ENCODE measurements at places on chromosomes 12 and 14.

DNA sequence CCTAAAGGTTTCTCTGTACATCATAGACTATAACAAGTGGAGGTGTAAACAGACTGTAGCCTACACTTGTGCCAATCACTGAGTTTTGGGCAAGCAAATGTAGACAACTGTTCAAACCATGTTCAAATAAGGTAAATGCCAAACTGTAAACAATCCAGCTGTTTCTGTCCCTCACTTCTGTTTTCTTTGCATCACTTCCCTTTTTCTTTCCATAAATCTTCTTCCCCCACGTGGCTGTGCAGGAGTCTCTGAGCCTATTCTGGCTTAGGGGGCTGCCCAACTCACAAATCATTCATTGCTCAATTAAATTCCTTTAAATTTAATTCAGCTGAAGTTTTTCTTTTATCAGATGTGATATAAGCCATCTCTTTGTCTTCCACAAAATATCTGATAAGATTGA, 65.1 kb upstream of the CPM start:
- no peak for DNase-seq

DNA sequence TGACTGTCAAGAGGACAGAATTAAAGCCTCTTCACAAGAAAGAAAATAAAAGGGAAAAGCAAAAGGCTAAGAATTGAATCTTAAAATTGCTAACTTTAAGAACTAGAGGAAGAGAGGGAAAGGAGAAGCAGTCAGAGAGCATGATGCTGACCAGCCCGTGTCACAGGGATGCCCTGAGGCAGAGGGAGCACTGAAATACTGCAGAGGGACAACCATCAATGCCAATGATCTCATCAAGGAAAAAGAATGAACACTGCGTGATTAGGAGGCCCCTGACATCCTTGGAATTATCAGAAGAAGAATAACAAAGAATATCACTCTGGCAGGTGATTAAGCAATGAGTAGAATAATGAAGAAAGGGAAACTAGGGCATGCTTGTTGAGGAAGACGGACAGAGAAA, 252.2 kb upstream of the GRIP1 start:
- DNase-seq, result no peak

DNA sequence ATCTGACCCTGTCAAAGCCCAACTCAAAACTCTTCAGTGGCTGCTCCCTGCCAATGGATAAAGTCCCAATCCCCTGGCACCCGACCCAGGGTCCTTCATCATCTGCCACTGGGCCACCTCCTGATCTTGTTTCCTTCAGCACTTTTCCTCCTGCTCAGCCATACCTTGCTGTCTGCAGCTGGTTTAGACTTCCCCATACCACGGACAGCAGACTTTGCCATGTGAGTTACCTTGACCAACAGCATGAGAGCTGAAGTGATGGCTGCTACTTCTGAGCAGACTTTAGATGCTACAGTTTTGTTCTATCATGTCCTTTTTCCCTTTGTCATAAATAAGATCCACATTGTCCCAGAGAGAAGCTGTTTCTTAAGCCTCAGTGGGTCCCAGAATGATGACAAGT, 33.3 kb upstream of the STON2 start:
- DNase-seq, result no peak

GRCh38 chr14:33799705-33800570, 150.9 kb downstream of the EGLN3 start:
- DNase-seq, result no peak

DNA sequence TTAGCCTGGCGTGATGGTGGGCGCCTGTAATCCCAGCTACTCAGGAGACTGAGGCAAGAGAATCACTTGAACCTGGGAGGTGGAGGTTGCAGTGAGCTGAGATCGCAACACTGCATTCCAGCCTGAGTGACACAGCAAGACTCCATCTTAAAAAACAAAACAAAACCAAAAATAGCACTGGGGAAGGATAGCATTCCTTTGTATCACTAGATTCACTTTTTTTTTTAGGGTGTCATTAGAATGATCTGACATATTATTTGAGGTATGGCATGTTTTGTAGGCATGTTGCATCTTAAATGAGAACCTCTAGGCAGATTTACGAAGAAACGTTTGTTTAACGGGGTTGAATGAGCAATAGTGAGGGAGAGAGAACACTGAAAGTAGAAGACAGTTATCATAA, 16.8 kb upstream of the FAR2 start:
- no peak for DNase-seq

GRCh38 chr12:65925626-65926025, 101.3 kb downstream of the HMGA2 start:
- no peak for DNase-seq

DNA sequence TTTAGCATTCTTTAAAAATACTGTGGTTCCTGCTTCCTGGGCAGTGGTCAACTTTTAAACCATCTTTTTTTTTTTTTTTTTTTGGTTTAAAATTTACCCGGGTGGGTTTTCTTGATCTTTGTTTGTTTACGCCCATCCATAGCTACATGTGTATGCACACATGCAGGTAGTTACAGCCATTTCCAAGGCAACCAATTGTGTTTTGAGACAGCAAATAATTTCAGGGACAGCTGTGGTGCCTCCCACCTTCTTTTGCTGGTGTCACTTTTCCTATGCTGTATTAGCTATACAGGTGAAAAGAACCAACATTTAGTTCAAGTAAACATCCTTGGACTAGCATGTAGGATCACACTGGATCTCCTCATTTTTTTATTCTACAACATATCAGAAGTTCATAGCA, 52.0 kb upstream of the PSMA6 start:
- no peak for DNase-seq

DNA sequence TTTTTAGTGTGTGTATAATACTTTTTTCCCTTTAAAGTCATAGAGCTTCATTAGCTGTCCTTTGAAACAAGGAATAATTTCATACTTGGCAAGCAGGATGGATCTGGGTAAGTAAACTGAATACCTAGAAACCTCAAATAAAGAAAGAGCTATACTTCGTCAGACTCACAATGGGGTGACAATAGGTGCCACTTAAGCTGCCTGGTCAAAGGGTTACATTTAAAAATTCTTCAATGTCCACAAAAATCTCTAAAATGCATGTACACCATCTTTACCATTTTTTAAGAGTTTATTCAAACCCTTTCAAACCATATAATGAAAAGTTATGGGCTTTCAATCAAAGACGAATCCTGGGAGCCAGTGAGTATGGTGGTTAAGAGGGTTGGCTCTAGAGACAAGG, 3.1 kb downstream of the GIT2 start:
- no peak for DNase-seq

GRCh38 chr12:131218026-131218922, 264.6 kb downstream of the ADGRD1 start:
- no peak for DNase-seq

DNA sequence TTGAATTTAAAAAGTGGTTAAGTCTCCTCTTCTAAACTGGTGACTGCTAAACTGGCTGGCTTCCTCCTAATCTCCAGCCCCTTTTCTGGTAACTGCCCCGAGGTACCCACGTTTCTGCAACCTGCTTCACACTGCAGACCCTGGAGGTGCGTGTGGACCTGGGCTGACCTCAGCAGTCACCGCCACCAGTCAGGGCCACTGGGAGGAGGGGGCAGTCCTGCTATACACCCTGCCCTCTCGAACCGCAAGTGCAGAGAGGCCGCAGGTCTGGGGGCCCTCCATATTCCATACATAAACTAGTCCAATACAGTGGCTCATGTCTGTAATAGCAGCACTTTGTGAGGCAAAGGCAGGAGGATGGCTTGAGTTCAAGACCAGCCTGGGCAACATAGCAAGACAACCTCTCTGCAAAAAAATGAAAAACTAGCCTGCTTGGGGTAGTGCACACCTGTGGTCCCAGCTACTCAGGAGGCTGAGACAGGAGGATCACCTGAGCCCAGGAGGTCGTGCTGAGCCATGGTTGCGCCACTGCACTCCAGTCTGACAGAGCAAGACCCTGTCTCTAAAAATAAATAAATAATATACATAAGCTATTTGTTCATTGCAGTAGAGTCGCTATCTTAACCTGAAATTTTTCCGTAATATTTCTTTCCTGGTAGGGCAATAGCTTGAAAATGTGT, 25.6 kb downstream of the VPS37B start:
- no peak for DNase-seq
